ENCODE measurements at places on chromosomes 7 and 10.

- no peak for DNase-seq
Observed at GRCh38 chr10:34347131-34347530, 468.0 kb downstream of the PARD3 start.

DNA sequence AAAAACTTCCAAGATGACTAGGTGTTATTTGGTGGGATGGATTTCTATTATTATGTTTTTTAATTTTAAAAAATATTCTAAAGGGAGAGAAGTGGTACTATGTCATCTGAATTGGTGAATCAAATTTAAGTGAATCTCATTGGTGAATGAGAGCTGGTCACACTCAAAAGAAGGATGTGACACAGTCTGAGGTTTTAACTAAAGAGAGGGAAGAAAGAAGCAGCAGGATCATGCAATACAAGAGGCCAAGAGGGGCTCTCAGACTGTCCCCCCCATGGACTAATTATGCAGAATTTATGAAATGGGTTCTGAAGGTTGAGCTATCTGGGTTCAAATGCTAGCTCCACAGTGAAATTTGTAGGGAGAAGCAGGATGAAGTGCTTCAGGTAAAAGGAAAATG lies 16.2 kb downstream of the MACC1 start:
- DNase-seq = no peak

GRCh38 chr10:6023661-6024333 lies 38.4 kb downstream of the IL2RA start:
- DNase-seq = no peak

GRCh38 chr7:120991581-120991980 lies 3.1 kb downstream of the CPED1 start:
- peak; percentile 62 for DNase-seq

DNA sequence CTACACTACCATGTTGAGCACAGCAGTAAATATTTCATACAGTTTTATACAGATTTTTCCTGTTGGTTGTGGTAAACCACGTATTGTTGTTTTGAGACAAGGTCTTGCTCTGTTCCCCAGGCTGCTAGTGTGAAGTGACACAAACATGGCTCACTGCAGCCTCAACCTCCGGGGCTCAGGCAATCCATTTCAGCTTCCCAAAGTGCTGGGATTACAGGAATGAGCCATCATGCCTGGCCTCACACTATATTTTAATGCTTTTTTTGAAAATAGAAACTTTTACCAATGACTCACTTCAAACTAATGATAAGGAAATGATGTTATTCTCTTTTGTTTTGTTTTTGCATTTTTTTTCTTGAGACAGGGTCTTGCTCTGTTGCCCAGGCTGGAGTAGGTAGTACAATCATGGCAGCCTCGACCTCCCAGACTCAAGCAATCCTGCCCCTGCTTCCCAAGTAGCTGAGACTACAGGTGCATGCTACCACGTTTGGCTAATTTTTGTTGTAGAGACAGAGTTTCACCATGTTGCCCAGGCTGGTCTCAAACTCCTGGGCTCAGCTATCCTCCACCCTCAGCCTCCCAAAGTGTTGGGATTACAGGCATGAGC lies 210.6 kb downstream of the TPST1 start:
- DNase-seq = no peak

- DNase-seq = no peak
Observed at GRCh38 chr10:34647160-34647559, 167.9 kb downstream of the PARD3 start.

DNA sequence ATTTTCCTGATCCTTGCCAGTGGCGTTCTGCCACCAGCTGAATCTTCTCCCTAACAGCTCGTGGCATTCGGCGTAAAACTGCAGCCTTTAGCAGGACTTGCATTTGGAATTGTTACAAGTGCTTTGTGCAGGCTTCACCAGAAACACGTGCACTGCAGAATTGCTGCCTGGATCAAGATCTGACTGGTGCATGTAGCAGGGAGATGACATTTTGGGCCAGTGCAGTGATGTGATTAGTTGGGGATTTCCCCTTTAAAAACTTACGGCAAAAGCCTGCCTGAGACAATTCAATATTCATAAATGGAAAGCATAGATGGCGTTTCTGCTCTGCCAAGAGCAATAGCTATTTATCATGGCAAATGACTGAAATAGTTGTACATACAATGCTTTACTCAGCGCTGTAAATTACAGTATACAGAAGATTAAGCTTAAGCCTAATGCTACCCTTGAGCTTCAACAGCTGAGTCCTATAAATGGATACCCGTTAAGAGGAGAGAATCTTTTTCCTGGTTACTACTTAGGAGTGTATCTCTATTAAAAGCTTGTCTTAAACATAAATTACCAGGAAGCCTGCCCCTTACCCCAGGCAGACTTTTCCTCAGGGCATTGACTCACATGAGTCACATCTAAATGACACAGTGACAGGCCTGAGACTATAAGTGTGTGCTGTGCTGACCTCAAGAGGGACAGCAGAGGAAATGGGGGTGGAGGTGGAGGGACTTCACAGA lies 106.3 kb downstream of the ATXN7L1 start:
- peak; percentile 55 for DNase-seq

GRCh38 chr7:68688416-68689086 lies 909.7 kb upstream of the AUTS2 start:
- DNase-seq = no peak

DNA sequence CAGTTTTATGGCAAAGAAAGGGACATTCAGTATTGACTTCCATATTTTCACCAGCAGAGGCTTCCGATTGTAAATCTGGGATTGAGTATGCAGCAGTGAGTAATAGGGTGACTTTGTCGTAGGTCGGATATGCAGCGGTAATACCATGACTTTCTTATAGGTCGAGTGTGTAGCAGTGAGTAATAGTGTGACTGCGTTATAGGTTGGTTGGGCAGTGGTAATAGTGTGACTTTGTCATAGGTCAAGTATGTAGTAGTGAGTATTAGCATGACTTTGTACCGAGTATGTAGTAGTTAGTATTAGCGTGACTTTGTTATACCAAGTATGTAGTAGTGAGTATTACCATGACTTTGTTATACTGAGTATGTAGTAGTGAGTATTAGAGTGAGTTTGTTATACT lies 268.2 kb upstream of the ADARB2 start:
- DNase-seq = no peak

- DNase-seq = no peak
Observed at GRCh38 chr10:75978213-75978612, 546.8 kb downstream of the LRMDA start.

DNA sequence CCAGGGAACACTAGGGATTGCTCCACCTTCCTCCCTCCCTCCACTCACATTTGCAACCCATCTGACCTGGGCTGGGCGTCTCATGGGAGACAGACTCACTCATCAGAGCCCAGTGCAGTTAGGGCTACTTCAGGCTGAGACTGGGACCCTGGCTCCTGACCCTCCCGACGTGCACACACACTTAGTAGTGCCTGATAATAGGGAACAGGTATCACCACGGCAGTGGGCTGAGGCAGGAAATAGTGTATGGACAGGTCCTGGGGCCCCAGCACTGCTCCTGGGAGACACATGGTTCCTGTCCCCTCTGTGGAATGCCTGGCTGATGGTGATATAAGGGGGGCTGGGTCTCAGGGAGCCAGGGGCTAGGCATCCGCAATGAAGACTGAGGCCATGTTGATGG lies 14.3 kb downstream of the AQP1 start:
- DNase-seq = no peak

DNA sequence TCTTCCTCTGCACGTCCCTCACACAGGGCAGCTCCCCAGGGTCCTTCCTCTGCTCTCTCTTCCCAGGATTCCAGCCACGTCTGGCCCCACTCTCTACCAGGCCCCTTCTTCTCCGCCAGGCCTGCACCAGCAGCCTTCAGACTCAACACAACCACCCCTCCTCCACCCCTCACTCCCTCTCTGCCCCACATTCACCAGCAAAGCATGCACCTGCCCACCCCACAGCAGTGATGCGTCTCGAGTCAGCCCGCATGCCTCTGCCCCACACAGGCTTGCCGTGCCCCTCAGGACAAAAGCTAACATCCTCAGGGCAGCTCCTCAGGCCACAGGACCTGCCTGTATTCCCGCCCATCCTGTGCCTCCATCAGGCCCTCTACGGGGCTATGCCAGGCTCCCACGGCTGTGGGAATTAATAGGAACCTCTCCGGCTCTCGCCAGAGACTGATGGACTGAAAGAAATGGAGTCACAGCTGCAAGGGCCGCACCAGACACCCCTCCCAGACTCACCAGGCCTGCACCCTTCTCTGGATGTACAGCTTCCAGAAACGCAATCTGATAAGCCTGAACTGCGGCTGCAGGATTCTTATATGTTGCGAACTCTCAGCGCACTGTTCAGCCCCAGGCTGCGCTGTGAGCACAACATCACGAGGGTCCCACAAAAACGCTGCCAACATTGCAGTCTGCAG lies 100.1 kb downstream of the CYTH3 start:
- DNase-seq = no peak

- DNase-seq = no peak
Observed at GRCh38 chr7:46955531-46955930, 626.4 kb downstream of the TNS3 start.

- no peak for DNase-seq
Observed at GRCh38 chr7:80197627-80198026, 63.0 kb downstream of the GNAI1 start.

DNA sequence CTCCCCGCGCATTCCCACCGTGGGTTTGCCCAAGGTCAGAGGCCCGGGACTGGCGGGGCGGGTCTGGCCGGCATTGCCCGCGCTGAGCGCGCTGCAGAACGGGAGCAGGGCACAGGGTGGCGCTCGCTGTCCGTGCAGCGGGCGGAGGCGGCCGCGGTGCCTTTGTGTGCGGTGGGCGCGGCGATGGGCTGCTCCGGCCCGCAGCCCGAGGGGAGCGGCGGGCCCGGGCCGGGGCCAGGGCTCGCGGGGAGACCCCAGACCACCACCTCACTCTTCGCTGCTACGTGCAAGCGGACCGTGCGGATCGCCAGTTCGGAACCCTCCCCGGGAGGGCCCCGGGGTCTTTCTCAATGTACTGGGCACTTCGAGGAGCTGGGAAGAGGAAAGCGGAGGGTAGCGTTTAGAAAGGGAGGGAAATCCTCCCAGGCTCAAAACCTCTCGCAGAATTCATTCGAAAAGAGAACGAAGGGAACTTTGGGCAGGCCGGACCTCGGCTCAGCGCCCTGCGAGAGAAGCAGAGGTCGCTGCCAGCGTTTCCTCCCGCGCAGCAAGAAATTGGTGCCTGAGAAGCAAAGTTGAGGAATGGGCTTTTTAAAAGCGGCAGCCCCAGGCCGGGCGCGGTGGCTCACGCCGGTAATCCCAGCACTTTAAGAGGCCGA lies 8.5 kb downstream of the SP8 start:
- no peak for DNase-seq

All from muscle of back (tissue), 13 donors.